ENCODE measurements at places on chromosomes 13 and 19. TPM values are rescaled to one million over a fixed set of nuclear protein-coding genes. Genes with fewer than 3 reads are reported as not detected.

- DNase-seq, result no peak
These were observed 159.5 kb downstream of the PRR20E start for GRCh38 chr13:57326532-57326931.

GRCh38 chr13:84668637-84669036 lies 786.4 kb upstream of the SLITRK1 start:
- no peak for DNase-seq

DNA sequence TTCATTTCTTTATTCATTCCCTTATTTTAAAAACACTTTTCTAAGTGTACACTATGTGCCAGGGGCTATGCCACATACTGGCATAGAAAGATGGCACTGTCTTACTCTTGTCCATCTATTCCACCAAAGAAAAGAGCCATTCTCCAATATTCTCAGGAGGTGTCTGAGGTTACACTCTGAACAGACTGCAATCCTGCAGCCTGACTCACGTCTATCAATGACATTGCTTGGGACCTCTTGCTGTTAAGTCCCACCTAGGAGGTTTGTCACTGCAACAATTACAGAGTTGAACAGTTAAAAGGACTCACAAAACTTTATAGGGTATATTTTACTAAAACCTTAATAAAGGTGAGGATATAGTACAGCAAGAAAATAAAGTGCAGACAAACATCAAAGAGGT lies 512.9 kb upstream of the HTR2A start:
- DNase-seq, result no peak

The FGF21 gene
- not detected for total RNA-seq

DNA sequence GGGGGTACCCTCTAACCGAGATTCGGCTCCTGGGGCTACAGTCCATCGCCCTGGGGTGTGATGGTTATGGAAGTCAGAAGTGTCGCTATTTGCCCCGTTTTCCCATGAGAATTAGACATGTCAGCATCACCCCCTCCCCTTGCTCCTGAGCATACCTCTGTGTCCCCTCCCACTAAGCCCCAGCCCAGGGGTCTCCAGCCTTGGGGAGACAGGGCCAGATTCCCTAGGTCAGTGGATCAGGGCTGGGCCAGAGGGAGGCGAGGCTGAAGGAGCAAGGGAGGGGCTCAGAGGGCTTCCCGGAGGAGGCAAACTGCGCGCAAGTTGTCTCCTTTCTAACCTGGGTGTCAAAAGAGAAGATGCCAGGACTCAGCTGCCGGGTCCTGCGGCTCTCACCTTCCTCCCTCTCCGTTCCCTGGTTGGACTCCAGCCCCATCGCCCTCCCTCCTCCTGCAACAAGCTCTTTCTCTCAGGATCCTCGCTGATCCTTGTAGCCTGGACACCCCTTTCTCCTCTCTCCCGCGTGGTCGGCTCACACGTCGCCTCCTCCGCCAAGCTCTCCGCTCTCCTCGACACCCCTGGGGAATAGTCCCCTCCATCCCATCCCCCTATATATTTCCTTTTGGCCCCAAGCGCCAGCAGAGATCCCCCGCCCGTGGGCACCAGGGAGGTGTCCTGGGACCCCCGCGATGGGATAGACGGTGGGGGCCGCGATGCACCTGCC lies 459 bp upstream of the TMEM59L start:
- no peak for DNase-seq

The CPT1C gene
- total RNA-seq, result 1.9 TPM

DNA sequence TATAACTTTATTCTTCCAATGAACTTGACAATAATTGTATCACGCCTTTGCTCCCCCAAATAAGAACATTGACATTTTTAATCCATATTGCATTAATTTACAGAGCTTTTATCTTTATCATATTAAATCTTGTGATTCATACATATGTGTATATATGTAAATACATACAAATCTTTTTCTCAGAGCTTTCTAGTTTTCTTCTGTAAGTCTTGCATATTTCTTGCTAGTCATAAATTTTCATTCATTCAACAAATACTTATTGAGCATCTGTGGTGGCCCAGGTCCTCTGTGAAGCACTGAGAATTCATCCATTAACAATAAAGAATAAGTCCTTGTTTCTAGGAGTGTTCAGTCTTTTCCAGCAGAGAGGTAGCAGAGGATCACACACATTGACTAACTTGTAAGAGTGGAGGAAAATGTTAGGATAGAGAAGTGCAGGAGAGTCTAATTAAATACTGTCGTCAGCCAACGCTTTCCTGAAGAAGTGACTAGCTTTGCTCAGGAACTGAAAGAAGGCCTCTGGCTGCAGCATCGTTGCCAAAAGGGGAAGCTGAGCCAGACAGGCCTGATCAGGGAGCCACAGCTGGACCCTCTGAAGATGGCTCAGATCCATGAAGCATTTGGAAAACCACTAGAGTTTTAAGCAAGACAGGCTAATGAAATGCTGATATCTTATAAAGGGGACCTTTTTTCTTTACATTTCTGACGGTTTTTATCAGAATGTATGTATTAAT lies 38.6 kb upstream of the LAMP1 start:
- DNase-seq, result no peak

The ZNF880 gene
- 32.5 TPM for total RNA-seq

GRCh38 chr13:73945871-73946270 lies 188.3 kb downstream of the KLF12 start:
- no peak for DNase-seq

The ZNF415 gene
- 5.2 TPM for total RNA-seq

GRCh38 chr19:34208291-34208884 lies 36.1 kb downstream of the LSM14A start:
- no peak for DNase-seq

The MPND gene
- total RNA-seq, result 6.9 TPM

The FFAR2 gene
- total RNA-seq, result not detected

DNA sequence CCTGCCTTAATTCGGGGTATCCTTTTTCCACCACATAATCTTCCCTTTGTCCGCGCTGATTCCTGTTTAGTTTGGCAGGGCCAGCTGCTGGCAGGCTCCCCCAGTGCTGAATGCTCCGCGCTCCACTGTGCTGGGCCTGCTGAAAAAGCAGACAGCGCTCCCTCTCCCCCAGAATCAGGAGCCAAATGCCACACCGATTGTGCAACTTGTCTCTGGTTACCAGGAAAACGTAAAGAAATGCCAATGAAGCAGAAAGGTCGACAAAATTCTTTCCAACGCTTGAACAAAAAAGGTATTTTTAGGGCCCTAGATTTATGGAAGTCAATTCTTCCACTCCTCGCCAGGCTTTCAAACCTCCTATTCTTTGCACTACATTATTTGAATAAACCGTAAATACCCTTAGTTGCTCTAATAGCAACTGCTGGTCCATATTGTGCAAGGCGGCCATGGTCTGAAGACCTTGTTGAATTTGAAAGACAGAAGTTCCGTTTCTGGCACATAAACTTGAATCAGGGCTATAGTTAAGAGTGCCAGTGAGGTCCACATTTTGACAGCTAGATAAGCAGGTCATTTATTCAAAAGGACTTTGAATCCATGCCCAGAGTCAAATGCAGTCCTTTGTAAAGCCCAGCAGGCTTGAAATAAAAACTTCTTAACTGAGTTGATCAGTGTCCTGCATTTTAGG lies 206.7 kb upstream of the RFC3 start:
- peak; percentile 84 for DNase-seq

- no peak for DNase-seq
These were observed 74.9 kb downstream of the WTIP start for GRCh38 chr19:34556488-34556887.

The LRRC25 gene
- not detected for total RNA-seq

The RNASEH2A gene
- total RNA-seq, result 19.6 TPM

The APOC4 gene
- not detected for total RNA-seq

DNA sequence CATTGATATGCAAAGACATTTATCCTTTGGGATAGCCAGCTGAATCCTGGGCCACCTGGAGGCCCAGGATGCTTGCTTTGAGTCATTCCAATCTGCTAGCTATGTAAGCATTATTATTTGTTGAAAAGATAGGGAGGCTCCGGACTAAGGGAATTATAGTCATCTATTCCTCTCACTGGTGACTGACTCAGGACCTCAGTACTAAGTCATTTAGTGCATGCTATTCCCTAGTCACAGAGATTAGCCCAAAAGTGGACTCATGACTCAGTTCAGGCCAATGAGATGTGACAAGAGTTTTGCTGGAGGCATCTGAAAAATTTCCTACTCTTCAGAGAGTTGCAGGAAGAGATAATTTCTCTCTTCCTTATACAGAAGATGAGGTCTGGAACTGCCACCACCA lies 67.9 kb upstream of the ITM2B start:
- no peak for DNase-seq

DNA sequence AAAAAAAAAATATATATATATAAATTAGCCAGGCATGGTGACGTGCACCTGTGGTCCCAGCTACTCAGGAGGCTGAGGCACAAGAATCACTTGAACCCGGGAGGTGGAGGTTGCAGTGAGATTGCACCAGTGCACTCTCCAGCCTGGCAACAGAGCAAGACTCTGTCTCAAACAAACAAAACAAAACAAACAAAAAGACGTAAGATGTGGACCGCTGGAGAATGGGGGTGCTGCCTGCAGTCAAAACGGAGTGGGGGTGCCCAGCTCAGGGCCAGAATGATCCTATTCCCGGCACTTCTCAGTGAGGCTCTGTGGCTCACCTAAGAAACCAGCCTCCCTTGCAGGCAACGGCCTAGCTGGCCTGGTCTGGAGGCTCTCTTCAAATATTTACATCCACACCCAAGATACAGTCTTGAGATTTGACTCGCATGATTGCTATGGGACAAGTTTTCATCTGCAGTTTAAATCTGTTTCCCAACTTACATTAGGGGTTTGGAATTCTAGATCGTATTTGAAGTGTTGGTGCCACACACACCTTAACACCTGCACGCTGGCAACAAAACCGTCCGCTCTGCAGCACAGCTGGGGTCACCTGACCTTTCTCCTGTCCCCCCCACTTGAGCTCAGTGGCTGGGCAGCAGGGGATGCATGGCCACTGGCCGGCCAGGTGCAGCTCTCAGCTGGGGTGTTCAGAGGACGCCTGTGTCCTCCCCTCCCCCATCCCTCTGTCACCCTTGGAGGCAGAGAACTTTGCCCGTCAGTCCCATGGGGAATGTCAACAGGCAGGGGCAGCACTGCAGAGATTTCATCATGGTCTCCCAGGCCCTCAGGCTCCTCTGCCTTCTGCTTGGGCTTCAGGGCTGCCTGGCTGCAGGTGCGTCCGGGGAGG lies at the start of gene F7:
TSS of gene F7 (plus strand) at position 760 of the 889 bp plus-strand sequence. CDS start at position 811, 51 bp downstream.
- DNase-seq, result no peak

DNA sequence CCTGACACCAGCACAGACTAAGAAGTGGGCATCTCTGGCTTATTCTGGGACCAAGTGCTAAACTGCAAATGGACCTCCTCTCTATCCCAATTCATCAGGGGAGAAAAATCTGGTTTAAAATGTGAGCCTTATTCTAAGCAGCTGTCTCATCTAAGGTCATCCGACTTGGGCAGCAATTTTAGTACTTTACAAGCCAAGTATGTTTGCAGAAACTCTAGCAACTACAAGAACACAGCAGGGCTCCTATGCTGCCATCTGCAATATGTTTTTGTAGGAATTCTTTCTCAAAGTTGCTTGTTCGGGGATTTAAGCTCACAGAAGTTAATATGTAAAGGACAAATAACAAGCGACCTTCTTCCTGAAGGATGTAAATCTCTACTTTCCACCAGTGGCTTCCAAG lies 113.1 kb downstream of the FOXO1 start:
- no peak for DNase-seq

DNA sequence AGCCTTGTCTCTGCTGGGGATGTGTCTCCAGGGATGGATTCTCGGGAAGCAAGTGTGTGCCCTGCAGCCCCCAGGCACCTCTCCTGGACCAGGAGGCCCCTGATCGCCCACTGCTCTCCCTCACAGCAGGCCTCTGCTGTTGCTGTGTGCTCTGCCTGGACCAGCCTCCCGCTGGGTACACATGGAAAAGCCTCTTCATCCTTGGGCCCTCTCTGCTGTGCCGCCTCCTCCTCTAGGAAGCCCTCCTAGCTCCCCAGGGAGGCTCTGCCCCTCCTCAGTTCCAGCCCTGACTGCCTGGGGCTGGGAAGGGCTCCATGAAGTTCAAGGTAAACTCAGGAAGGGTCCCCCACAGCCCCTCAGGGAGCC lies 12.0 kb downstream of the NDUFA11 start:
- DNase-seq, result no peak

GRCh38 chr13:21012841-21013681 lies 48.3 kb downstream of the LATS2 start:
- peak; percentile 62 for DNase-seq

GRCh38 chr19:31461814-31462539 lies 112.7 kb upstream of the TSHZ3 start:
- DNase-seq, result no peak

The CGB1 gene
- not detected for total RNA-seq

- no peak for DNase-seq
These were observed 428.1 kb downstream of the ITGBL1 start for GRCh38 chr13:101880581-101880980.

The NFIX gene
- 10.1 TPM for total RNA-seq

GRCh38 chr13:102460806-102461205 lies 59.0 kb upstream of the FGF14 start:
- no peak for DNase-seq

The ZNF730 gene
- 1.1 TPM for total RNA-seq

- no peak for DNase-seq
These were observed 162.7 kb downstream of the KDM4B start for GRCh38 chr19:5131506-5132205.

- DNase-seq, result no peak
These were observed 40.1 kb downstream of the F2RL3 start for GRCh38 chr19:16928916-16929315.

The RAB4B gene
- 9.9 TPM for total RNA-seq

GRCh38 chr13:31264151-31264550 lies 64.4 kb downstream of the B3GLCT start:
- peak; percentile 49 for DNase-seq

- peak; percentile 95 for DNase-seq
These were observed 862.1 kb upstream of the MIR17HG start for GRCh38 chr13:90485436-90485835.

DNA sequence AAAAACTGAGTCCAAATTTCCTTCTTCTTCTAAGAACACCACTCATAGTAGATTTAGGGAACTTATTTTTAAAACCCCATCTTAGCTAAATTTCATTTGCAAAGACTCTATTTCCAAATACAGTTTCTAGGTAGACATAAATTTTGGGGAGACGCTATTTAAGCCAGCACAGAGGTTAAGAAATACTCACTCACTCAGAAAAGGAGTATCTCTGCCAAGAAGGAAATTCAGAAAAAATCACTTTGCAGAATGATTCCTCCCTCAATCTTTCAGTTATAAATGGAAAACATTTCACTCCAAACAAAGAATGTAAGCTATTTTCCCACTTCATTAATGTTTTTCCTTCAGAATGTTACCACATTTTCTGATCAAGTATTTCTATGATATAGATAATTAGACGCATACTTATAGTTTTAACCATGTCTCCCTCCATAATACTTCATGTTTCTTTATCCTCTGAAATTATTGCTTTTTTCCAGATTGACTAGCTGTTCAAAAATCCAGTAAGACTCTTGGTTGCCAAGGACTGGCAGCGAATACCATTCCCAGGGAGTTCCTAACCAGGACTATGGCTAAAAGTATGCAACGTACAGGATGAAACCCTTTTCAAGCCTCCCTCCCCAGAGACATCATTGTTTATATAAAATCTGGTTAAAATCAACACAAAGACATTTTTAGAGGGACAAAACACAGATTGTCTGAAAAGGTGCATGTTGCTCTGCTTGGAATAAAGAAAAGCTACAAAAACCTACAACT lies 52.5 kb upstream of the RXFP2 start:
- no peak for DNase-seq

GRCh38 chr13:92137520-92137919 lies 739.1 kb downstream of the GPC5 start:
- DNase-seq, result peak; percentile 74

Data from renal cortical epithelial cell (primary cell).